ENCODE measurements at places on chromosomes 3 and 15.

GRCh38 chr15:81312790-81313543 lies 11.0 kb downstream of the STARD5 start:
- no peak for DNase-seq

- no peak for DNase-seq
Observed at GRCh38 chr3:57261119-57261518, 31.4 kb downstream of the ASB14 start.

- no peak for DNase-seq
Observed at GRCh38 chr3:14795996-14796395, 22.8 kb upstream of the FGD5 start.

- DNase-seq, result no peak
Observed at GRCh38 chr3:174285242-174285864, 573.8 kb upstream of the NAALADL2 start.
